ENCODE measurements at places on chromosomes 3 and 15. TPM values are rescaled to one million over a fixed set of nuclear protein-coding genes. Genes with fewer than 3 reads are reported as not detected.

AADAC gene
- not detected for total RNA-seq

PIGBOS1 gene
- 7.0 TPM for total RNA-seq

PTX3 gene
- total RNA-seq = 161 TPM

PTPN9 gene
- 23.5 TPM for total RNA-seq

COLQ gene
- 0.40 TPM for total RNA-seq

DNA sequence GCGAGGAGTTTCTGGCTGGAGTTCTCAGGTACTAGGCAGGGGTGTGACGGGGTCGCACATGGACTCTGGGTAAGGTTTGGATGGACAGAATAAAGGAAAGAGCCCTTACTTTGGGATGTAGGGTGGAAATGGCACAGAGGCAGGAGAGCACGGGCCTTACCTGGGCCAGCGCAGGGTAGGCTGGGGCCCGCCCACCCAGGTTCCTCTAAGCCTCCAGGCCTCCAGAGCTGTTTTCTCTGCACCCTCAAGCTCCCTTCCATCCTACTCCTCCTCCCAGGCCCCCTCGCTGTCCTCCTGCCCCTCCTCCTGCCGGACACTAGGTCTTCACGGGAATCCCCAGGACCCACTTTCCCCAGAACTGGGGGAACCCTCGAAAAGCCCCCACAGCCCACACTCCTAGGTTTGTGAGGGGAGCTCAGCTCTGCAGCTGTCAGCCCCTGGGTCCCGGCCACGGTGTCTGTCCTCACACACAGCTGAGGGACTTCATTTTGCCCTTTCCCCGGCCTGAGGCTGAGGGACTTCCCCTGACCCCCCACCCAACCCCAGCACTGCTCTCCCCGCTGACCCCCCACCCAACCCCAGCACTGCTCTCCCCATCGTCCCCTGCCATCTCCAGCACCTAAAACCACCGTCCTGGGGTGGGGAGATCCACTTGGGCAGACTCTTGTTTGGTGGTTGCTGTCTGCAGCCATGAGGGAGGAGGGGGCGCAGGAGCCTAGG lies 53.0 kb upstream of the PCSK6 start:
- DNase-seq = no peak

GRCh38 chr3:20316238-20316637 lies 130.2 kb upstream of the SGO1 start:
- no peak for DNase-seq

DNA sequence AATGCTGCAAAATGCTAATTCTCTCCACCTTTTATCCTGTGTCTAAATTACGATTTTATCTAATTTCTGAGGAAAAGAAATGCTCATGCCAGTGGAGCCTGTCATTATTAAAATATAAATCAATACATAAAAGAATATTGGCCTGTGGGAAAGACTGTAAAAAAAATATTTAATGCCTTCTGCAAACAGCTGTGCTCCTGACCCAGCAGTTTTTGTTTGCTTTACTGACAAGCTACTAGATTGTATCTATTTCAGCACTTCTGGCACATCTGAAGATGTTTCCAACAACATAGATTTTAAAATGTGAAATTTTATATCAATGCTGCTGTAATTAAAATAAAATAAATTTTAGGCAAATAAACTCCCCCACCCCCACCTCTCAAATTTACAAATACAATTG lies 493.6 kb upstream of the AGTR1 start:
- DNase-seq = no peak

- DNase-seq = peak; percentile 95
These were observed 40.9 kb downstream of the IRAK2 start for GRCh38 chr3:10205451-10206165.

GRCh38 chr3:193271101-193271840 lies 30.2 kb downstream of the PLAAT1 start:
- DNase-seq = no peak

GRCh38 chr3:48756640-48757039 lies 39.6 kb upstream of the IP6K2 start:
- DNase-seq = no peak

- no peak for DNase-seq
These were observed 355.6 kb upstream of the THRB start for GRCh38 chr3:24850245-24850644.

DNA sequence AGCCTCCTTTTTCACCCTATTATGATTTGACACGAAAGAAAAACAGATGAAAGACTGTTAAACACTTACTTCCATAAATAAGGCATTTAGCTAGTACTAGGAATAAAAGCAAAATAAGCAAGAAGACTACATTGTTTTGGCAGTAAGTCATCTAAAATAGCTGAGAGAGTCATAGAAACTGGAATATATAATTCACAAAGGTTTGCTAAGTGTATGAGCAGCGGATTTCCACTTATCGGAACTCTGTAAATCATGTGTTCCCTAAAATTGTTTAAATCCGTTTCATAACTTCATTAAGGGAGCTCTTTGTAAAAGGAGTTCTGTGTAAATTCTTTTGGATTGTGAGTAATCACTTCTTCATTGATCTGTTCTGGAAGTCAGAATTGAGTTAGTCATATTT lies 202.5 kb upstream of the CBLB start:
- DNase-seq = no peak

DNA sequence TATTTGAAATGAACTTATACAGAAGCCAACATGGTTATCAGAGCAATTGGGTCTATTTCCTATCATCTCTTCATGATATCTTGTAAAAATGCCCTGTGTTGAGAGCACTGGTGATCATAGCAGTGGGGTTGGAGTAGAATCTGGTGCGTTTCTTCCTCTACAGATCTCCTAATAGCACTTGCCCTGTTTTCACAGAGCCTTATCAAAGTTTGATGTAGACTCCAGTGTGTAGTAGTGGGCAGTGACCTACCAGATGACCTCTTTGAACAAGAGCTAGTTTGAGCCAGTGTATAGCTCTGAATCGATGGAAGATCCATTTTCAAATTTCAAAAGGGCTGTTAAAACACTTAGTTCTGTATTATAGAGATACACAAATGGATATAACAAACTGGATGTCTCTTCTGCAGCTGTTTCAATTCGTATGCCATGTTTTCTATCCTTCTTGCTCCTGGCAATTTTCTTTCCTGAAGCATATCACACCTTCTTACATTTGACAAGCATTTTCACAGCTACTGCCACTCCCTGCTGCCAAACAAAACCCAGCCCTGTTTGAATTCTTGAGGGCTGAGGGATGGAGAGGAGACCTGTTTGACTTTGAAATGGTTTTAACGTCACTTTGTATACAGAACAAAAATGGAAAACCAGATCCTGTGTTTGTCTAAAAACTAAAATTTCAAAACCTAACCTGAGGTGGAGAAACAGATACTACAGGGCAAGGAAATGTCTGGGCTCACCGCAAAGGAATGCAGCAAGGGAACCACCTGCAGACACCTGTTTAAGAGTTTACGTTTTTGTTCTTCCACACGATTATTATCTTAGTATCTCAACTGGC lies 354.5 kb upstream of the TPRG1 start:
- DNase-seq = no peak
